ENCODE measurements at places on chromosomes 5 and 9. TPM values are rescaled to one million over a fixed set of nuclear protein-coding genes. Genes with fewer than 3 reads are reported as not detected.

- no peak overlapping the region for H3K27ac ChIP-seq
- no peaks in the 10 kb centered on the region for H3K27me3 ChIP-seq
- DNase-seq: peak; percentile 42
- H3K36me3 ChIP-seq: no peaks in the 10 kb centered on the region
- no peak overlapping the region for H3K4me3 ChIP-seq
These were observed 53.2 kb downstream of the ZNF474 start for GRCh38 chr5:122182491-122182921.

- H3K4me1 ChIP-seq: peaks cover 32% of the 10 kb centered on the region
- peak overlapping the region; percentile 29 for H3K4me3 ChIP-seq
- no peaks in the 10 kb centered on the region for H3K36me3 ChIP-seq
- H3K27me3 ChIP-seq: no peaks in the 10 kb centered on the region
- peak overlapping the region; percentile 48 for H3K27ac ChIP-seq
- DNase-seq: no peak
These were observed 243.6 kb downstream of the DENND1A start for GRCh38 chr9:123686131-123686828.

DNA sequence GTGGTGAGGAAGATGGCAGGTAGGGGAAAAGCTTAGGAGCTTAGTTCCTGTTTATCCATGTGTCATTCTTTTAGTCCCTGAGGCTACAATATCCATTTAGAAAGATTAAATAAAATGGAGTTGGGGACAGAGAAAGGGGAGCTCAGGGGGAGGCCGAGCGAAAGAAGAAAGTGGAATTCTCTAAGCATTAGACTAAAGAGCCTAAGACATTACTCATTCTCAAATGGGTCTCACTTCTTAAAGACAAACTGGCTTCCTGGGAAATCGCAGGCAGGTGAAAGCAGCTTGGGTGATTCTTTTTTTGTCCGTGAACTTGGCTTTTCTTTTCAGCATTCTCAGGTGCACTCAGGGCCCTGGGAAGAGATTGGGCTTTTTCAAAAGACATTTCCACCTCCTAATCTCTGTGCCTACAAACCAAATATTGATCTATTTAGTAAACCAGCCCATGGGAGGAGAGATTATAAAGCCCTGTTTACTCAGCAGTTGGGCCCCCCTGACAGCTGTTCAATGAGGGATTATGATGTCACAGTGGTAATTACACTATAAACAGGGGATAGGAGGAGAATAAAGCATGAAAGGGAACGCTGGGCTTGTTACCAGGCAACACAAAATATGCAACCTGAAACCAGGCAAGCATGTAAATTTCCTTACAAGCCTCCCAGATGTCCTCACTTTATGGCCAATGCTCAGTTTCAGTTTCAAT lies 584.0 kb downstream of the ACTL7B start:
- peaks cover 8% of the 10 kb centered on the region for H3K4me1 ChIP-seq
- H3K27ac ChIP-seq: peak overlapping the region; percentile 30
- H3K27me3 ChIP-seq: no peaks in the 10 kb centered on the region
- no peak for DNase-seq
- H3K36me3 ChIP-seq: no peaks in the 10 kb centered on the region

DNA sequence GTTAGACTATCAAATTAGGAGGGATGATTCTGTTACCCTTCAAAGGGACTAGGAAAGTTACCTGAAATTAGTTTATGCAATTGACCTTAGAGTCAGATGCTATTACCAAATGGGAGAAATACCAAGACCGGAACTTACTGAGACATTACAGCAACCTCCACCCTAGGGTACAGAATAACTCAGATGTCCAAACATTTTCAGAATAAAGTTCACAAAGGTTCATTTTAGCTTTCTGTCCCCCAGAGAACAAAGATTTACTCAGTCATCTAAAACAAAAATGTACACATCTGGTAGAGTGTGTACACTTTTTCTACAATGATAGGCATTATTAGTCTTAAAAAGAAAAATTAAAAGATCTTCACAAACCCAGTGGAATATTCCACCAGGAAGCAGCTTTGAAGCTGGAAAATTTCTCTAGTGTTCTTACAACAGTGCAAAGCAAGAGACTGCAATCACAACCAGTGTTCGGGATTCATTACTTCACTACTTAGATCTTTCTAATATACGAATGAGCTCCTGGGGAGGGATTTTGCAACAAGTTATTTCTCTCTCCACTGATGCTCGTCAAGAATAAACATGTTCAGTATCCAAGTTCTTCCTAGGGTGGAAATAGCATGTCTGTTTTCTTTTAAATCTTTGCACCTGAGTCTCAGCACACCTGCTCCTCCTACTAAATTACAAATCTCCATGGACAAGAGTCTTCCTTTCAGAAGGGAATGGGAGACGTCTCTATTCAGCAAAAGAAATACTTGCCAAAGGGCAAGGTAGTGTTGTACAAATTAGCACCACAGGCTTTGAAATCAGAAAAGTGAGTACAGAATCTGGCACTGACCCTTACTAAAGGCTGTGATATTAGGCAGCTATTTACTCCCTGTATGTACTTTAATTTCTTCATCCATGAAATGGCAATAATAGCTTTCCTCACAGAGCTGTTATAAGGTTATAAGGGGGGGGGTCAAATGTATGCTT lies 8.8 kb downstream of the ETF1 start:
- no peak for DNase-seq
- no peak overlapping the region for H3K4me3 ChIP-seq
- H3K27me3 ChIP-seq: no peaks in the 10 kb centered on the region
- no peak overlapping the region for H3K27ac ChIP-seq

The EQTN gene
- total RNA-seq: not detected

All from psoas muscle (tissue), 8 donors.